MCF 10A (cell line): ENCODE measurements at places on chromosomes 2 and 18.
A peak's percentile ranks its signal among the peaks of the same experiment; 100 is the strongest.

- no peak for DNase-seq
Measured at GRCh38 chr2:235383272-235383843, 110.5 kb upstream of the AGAP1 start.

DNA sequence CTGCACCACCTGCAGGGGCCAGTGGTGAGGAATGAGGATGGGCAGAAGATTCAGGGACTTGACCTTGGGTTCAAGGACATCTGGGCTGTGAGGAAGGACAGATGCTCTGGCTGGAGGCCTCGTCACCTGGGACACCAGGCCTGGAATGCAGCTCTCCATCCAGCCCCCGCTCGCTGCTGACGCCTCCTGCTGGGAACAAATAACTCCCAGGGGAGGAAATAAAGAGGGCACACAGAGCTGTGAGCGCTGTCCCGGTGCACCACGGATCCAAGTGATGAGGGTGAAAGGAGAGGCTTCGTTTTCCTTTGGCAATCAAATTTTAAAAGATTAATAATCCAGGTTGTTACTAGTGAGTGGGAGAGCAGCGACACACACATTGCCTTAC lies 368.0 kb upstream of the MYT1L start:
- DNase-seq, result no peak

DNA sequence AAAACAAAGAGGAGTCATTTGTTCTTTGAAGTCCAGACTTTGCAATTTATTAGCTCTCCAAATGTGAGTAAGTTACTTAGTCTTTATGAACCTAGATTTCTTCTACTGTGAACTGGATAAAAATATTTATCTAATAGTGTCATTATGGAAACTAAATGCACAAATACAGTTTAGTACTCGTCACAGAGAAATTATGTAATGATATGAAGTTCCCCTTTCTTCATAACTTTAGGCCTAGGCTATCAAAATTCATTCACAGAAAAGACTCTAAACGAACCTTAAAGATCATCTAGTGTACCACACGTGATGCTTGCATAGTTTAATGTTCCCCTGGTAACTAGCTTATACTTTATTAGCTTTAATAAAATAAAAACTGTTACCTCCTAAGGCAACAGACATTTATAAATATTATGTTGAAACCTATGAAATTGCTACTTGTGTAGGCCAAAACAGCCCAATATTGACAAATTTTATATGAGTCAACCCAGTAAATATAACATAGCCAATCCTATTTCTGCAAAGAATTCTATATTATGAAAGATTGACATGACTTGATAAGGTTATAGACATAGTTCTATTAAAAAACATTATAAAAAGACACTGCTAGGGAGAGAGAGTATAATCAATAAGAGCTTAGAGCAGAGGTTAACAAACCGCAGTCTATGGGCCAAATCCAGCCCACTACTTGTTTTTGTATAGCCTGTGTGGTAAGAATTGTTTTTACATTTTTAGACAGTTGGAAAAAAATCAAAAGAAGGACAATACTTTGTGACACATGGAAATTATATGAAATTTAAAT lies 44.9 kb upstream of the ITPRID2 start:
- DNase-seq, result no peak

- DNase-seq, result no peak
Measured at GRCh38 chr18:48292782-48293424, 116.3 kb downstream of the ZBTB7C start.

GRCh38 chr2:10447895-10448575 lies at the start of gene ODC1:
TSS of gene ODC1 (minus strand) at chr2:10448327. CDS start at chr2:10445032, 3,295 bp downstream.
- DNase-seq, result peak; percentile 86

DNA sequence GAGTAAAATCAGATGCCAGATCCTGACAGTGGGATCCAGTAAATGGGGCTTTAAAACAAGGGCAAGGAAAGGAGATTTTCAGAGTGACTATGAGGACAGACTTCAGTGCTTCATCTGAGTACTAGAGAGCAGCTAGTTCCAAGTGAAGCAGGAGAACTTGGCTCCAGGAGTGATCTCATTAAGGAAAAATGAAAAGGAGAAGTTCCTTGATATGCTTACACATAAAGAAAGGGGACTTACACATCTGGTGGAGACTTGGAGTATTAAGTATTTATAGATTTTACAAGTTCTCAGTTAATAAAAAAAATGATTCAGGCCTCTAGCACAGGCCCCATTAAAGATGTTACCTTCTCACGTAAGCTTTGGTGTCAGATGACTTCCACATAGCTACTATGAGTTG lies 105.8 kb downstream of the ICOS start:
- DNase-seq, result no peak

- peak; percentile 10 for DNase-seq
Measured at GRCh38 chr2:137689549-137689948, 274.7 kb upstream of the HNMT start.

GRCh38 chr2:86195808-86196387 lies 636 bp upstream of the IMMT start:
- DNase-seq, result no peak

- DNase-seq, result no peak
Measured at GRCh38 chr18:59767732-59768131, 70.5 kb upstream of the CCBE1 start.

- DNase-seq, result peak; percentile 46
Measured at GRCh38 chr2:102294802-102295489, 16.4 kb upstream of the IL1RL1 start.

- no peak for DNase-seq
Measured at GRCh38 chr2:189129971-189130370, 49.6 kb downstream of the COL5A2 start.

DNA sequence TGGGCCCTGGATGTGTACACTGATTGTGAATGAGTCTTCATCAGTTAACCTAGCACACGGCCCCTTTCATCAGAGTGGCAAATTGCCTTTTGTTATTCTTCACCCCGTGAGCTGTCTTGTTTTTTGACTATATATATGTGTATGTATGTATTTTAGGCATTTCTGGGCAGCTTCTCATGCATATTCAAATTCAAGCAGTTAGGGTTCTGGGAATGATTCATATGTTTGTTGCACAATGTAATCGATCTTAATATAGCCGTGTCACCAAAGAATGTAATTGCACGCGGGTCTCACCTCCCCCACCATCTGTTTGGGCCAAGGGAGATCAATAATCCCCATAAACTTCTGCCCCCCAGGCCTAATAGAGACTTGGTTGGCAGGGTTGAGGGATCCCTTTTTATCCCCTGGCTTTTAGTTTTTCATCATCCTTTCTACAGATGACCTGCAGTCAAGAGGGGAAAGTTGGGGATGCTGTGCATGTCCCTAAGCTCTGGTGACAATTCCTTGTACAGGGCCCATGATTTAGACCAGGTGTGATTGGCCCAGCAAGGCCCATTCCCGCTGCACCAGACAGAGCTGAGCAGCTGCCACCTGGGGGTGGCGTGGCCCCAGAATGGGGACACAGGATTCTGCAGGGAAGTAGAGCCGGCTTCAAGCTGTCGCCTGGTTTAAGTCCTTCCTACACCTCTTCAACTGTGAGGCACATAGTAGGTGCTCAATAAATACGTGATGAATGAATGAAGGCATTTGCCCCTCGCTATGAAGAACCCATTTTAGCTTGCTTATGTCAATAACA lies 19.2 kb downstream of the KCNF1 start:
- no peak for DNase-seq

GRCh38 chr2:137888845-137889244 lies 75.4 kb upstream of the HNMT start:
- peak; percentile 53 for DNase-seq

DNA sequence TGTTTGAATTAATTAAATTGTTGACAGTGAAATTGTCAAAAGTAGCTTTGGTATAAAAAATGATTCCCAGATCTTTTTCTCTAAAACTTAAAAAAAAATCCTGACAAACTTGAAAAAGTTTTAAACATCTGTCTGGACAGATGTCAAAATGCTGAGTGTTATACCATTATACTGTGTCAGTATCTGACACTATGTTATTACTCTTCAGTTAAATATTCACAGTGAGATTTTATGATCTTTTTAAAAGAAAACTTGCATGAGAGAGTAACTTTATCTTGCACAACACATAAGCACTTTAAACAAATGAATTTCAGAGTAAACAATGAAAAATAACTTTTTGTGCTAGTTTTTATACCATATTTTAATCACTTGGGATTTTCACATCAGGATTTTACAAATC lies 167.4 kb downstream of the MEIS1 start:
- DNase-seq, result no peak

DNA sequence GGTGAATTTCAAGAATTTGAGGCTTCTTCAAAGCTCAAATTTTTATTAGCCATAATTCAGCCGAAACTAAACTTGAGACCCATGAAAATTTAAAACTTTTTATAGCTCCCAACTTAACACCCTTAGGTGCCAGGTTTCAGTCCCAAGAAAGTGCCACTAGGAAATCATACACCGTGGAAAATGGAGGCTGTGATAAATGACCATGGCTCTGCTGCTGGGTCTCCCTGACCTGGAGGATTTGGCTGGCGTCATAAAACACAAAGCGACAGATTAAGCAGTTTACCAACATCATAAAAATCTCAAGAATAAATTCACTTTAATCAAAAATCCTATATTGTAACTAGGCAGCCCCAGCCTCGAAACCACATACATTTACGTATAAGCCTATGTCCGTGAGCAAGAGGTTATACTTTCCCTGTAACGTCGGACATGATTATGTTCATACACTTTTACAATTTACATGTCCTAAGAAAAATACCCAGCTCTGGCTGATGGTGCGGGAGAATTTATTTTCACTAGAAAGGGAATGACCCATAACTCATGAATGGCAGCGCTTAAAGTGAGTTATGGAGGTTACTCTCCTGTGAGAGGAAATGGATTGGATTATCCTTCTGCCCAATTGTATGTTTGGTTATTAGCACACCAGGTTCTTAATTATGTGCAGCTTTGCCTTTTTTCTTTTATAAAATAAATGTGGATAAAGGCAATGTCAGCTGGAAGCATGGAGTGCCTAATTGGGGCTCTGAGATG lies 329.4 kb downstream of the AGPS start:
- no peak for DNase-seq

DNA sequence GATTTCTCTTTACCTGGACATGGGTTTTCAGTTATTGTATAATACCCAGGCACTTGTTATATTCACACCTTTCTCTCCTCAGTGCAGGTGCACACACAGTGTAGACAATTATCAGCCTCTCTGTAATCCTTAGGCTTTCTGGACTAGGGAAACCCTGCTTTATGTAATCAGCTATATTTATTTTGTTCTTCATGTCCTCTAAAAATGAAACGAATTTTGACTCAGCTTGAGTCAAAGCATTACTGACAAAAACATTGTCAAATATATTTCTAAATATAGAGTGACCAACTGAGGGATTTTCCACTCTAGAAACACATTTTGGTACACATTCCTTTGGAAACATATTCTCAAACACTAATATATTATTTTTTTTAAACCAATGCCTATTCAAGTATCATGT lies 144.8 kb upstream of the GULP1 start:
- DNase-seq, result no peak

GRCh38 chr2:42327125-42327524 lies 33.9 kb downstream of the COX7A2L start:
- DNase-seq, result no peak

DNA sequence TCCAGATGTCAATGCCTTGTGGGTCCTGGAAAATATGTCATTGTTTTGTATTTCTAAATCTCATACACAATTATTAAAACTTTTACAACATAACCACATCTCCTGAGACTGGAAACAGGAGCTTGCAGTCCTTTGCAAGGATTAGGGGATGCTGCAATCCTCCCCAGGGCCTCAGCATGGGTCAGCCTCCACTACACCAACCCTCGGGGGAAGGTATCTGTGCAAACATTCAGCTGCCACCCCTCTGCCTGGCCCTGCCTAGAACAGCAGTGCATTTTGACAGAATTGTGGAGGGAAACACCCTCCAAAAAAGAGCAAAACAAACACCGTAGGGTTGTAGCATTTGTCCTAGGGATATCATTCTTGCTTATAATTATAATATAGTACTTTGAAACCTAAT lies 4.2 kb upstream of the UPP2 start:
- DNase-seq, result no peak

DNA sequence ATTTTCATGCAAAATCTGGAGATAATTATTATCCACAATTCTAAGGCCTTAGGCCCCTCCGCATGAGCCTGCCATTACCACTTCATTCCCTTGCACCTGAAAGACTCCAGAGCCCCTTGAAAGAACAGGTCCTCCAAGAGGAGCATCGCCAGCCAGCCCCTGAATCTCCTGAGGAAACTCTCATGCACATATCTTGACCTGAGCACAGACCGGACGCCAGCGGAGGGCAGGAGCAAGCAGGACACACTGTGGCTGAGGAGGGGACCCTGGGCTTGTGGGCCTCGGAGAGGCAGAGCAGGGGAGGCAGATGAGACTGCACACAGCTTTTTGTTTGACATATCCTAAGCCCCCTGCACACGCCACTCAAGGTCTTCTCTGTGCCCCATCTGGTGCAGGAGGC lies 13.6 kb upstream of the ADNP2 start:
- no peak for DNase-seq

GRCh38 chr2:1995081-1995480 lies 250.8 kb upstream of the PXDN start:
- no peak for DNase-seq
